ENCODE measurements at places on chromosomes 13 and 19.

DNA sequence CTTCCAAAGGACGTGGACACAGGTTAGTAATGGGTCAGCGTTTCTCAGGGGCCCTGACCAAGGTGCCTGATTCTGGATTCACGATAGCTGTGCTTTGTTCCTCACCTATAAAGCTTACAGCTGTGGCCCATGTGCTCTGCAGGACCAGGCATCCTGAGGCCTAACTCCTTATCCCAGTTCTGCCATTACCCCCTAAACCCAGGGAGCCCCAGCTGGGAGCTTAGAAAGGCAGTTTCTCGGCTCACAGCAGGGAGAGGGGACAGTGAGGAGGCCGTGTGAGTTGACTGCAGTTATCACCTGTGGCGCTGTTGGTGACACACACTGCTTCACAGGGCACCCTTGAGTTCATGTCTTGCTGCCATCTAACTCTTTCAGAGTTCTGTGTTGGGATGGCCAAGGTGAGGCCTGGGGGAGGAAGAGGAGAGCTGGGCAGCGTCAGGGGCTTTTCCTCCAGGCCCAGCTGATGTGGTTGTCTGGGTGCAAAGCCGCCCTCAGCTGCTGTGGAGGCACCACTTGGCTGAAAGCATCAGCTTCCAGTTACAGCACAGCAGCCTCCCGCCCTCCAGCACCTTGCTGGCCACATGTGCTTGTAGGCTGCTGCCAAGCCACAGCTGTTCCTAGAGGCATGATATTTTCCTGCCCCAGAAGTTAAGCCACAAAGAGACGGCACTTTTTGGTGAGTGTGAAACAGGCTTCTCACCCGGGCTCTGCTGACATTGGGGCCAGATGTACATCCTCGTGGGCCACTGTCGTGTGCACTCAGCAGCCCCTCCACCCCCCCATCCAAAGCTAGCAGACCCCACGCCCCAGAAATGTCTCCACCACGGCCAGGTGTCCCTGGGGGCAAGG is 99.6 kb upstream of the MCF2L start:
- no peak for DNase-seq

- no peak for DNase-seq
Measured at GRCh38 chr13:66508153-66508909, 721.8 kb downstream of the PCDH9 start.

GRCh38 chr19:45581576-45581975 is 3.0 kb downstream of the OPA3 start:
- no peak for DNase-seq

DNA sequence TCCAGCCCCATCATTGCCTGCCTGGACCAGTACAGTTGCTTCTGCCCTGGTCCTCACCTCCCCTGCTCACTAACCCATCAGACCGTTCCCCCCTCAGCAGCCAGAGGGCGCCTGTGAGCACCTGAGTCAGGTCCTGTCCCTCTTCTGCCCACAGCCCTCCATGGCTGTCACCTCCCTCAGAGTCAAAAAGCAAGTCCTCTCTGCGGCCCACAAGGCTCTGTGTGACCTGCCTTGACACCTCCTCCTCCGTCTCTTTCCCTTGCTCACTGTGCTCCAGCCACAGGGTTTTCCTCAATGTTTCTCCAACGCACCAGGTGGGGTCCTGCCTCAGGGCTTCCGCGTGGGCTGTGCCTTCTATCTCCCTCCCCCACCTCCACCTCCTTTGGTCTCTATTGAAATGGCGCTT is 29.4 kb upstream of the PTPRS start:
- peak; percentile 18 for DNase-seq

- no peak for DNase-seq
Measured at GRCh38 chr13:49098771-49099512, 121.2 kb upstream of the MLNR start.

- peak; percentile 48 for DNase-seq
Measured at GRCh38 chr19:18203408-18203862, 407 bp downstream of the RAB3A start.

- no peak for DNase-seq
Measured at GRCh38 chr13:99987154-99988019, 5.8 kb downstream of the ZIC2 start.

- DNase-seq = no peak
Measured at GRCh38 chr13:111280681-111281585, 39.5 kb upstream of the TEX29 start.

- no peak for DNase-seq
Measured at GRCh38 chr19:49431330-49431749, 6.2 kb downstream of the GFY start.

GRCh38 chr19:7746903-7747884 is at the start of gene CD209:
CD209 (minus strand) TSS chr19:7747534; CDS start chr19:7747511, 23 bp downstream.
- no peak for DNase-seq

- DNase-seq = no peak
Measured at GRCh38 chr19:5103061-5103701, 134.3 kb downstream of the KDM4B start.

DNA sequence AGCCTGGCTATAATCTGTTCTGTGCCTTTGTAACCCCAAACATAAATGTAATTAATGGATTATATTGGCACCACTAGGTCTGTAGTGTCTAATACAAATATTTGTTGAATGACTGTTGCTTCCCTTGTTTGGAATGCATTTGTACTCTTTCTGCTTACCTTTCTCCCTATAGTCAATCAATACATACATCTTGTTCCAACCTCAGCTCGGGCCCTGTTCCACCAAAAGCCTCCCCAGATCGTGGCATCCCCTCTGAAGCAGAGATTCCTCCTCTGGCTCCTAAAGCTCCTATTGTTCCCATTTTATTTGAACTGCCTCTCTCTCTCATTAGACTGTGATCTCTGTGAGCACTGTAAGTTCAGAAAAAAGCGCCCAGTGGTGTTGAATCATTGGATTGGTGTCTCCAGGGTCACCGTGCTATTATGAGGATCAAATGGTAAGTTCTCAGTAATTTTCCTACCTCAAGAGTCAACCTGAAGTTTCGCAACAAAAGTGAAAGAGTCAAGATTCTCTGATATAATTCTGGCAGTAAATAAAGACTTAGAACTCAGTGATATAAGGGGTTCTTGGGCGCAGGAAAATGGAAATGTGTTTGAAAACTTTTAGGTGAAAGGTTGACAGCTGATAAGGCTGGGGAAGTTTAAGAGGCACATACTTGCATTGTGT is 151.5 kb downstream of the KLF5 start:
- no peak for DNase-seq

GRCh38 chr19:29843180-29844051 is 31.6 kb downstream of the CCNE1 start:
- DNase-seq = no peak

GRCh38 chr13:27822258-27822872 is 30.1 kb downstream of the GSX1 start:
- DNase-seq = no peak

DNA sequence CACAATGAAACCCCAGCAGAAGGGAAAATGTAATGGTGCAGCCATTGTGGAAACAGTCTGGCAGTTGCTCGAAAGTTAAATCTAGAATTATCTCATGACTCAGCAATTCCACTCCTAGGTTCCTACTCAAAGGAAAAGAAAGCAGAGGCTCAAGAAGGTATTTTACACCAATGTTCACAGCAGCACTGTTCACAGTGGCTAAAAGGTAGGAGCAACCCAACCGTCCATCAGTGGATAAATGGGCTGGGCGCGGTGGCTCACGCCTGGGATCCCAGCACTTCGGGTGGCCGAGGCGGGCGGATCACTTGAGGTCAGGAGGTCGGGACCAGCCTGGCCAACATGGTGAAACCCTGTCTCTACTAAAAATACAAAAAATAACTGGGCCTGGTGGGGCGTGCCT is 25.9 kb downstream of the ZFR2 start:
- no peak for DNase-seq

DNA sequence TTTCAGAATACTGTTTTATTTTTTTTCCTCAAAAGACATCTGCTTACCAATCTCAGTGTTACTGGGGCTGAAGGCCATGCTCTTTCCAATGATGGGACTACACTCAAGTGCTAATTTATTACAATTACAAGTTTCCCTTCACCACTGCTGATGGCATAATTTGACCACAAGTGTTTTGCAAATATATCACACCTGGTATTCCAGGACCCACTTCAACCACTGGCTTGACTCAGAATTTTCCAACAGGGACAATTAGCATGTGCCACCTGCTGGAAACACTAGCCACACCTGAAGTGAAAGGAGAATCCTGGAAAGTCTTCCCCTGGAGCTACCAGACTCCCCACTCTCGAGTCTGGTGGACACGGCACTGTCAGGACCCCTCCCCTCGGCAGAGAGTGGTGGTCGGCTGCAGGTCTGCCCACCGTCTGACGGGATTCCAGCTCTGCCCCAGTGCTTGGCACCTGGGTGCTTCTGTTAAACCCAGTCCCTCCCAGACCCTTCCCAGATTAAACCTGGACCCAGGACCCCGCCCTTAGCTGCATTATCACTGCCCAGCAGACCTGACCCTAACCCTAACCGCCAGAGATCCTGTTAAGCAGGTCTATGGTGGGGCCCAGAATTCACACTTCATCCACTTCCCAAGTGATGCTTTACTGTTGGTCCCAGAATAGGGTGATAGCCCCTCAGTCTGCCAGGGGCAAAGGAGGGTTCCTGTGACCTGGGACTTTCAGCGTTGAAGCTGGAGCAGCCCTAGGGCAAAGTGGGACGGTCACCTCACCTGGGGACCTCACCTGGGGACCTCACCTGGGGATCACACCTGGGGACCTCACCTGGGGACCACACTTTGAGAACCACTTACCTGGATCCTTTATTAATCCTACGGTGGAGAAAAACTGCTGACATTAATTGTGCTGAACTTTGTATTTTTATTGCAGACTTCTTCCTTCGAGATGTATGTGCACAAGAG is 17.6 kb upstream of the RASA3 start:
- no peak for DNase-seq

DNA sequence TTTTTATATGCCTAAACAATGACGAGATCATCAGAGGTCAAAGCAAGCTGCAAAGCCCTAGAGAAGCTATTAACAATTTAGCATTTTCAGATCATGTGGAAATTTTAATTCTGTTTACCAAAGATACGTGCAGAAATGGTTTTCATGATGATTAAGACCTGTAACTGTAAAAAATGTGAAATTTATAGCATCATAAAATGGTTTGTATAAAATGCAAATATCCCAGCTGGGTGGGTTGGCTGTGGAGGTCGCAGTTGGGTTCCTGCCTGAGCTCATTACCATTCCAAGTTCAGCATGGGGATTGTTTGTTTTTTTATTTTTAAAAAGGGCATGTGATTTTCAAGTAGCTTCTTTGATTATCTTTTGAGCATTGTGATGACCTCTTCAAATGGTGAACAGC is 47.9 kb upstream of the SIAH3 start:
- DNase-seq = no peak

- DNase-seq = no peak
Measured at GRCh38 chr19:9054765-9055164, 32.1 kb upstream of the OR1M1 start.

DNA sequence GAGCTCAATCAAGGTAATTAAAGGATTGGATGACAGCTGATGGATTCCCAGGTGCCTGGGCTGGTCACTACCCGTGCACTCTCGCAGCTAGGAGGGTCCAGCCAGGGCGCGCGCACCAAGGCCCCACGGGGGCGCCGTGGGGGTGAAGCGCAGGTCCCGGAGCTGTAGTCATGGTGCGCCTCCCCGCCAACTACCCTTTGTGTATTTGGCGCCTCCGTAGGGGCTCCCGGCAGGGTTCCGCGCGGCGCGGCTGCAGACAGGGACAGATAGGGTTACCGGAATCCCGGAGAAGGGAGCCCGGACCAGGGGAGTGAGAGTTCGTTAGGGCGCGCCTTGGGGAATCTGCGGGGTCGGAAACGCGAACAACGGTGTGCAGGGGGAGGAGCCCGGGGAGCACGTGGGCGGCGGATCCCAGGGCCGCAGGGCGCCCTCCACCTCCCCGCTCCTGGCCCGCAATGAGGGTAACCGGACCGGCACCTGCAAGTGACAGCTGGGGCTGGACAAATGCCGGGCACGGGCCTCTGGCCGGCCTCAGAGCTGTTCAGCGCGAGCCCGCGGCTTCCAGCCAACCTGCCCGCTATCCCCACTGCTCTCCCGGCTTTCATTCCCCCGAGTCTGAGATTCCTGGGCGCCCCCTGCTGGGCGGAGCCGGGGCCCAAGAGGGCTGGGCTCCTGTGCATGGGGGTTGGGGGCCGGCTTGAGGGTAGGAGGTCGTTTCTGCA is 3.4 kb upstream of the PRAM1 start:
- peak; percentile 68 for DNase-seq

DNA sequence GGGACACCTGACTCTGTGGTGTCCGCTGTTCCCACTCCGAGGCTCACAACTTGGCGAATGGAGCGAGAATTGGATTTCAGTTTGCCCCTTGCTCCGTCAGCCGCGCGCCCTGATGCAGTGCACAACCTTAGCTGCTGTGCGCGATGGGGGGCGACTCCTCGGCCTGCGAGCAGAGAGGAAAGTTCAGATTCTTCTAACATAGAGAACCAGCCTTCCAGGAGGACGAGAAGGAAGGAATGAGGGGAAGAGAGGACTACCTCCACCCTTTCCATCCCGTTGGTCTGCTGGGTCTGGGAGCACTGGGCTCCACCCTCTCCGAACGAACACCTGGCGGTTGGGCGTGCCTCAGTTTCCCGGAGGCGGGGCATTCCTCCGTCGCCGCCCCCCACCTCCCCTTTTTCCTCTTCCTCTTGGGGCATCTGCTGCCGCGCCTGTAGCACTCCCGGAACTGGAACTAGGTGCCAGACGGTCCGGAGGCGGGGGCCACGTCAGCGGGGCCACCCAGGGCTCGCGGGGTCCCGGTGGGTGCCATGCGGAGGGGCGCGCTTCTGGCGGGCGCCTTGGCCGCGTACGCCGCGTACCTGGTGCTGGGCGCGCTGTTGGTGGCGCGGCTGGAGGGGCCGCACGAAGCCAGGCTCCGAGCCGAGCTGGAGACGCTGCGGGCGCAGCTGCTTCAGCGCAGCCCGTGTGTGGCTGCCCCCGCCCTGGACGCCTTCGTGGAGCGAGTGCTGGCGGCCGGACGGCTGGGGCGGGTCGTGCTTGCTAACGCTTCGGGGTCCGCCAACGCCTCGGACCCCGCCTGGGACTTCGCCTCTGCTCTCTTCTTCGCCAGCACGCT is at the start of gene KCNK6:
Gene KCNK6, plus strand, starts transcription at position 425 of the 838 bp plus-strand sequence. Its CDS starts 106 bp downstream, at position 531.
- DNase-seq = peak; percentile 25

DNA sequence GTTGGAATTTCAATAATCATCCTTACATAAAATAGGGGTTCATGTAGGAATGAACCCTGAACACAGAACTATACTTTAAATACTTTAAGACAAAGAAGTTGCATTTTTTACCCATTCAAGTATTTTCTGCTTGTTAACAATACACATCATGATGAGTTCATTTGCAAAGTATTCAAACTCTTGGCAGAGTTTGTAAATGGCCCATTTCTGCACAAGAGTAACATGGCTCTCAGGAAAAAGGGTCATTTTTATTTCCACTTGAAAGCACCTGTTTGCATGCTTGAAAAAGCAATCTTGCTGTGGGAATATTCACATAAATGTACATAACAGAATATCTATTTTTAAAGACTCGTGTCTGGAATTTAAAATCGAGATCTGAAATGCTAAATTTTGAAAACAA is 18.1 kb downstream of the ESD start:
- DNase-seq = no peak

DNA sequence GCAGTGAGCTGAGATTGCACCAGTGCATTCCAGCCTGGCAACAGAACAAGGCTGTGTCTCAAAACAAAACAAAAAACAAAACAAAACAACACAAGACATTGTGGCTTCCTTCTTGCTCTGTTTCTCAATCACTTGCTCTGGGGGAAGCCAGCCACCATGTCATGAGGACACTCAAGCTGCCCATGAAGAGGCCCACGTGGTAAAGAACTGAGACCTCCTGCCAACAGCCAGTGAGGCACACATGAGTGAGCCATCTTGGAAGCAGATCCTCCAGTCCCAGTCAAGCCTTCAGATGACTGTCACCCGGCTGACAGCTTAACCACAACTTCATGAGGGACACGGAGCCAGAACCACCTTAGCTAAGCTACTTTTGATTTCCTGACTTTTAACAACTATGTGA is 25.2 kb downstream of the CPT1C start:
- DNase-seq = no peak

Measured in T-helper 9 cell (primary cell).